ENCODE measurements at places on chromosomes 7 and 10.

GRCh38 chr10:72552857-72553256 is 73.0 kb downstream of the MICU1 start:
- DNase-seq = no peak

GRCh38 chr10:79230328-79230830 is 116.9 kb upstream of the PPIF start:
- peak; percentile 43 for DNase-seq

DNA sequence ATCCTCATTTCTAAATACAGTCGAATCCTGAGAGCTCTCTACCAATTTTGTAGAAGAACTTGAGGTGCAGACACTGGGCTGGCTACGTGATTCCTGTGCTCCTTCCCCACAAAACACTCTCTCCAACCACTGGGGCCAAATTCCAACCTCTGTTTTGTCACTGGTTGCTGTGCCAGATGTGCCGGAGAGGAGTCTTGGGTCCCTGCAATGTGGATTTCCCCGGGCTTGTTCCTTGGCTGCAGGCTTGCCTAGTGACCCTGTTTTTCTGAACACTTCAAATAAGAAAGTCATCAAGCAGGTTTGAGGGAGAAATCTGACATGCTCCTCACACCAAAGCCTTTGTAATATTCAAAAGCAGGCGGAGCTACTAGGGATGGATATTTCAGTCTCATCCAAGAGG is 44.4 kb upstream of the AGBL3 start:
- no peak for DNase-seq

- no peak for DNase-seq
Measured at GRCh38 chr10:119022846-119023552, 6.5 kb upstream of the NANOS1 start.

DNA sequence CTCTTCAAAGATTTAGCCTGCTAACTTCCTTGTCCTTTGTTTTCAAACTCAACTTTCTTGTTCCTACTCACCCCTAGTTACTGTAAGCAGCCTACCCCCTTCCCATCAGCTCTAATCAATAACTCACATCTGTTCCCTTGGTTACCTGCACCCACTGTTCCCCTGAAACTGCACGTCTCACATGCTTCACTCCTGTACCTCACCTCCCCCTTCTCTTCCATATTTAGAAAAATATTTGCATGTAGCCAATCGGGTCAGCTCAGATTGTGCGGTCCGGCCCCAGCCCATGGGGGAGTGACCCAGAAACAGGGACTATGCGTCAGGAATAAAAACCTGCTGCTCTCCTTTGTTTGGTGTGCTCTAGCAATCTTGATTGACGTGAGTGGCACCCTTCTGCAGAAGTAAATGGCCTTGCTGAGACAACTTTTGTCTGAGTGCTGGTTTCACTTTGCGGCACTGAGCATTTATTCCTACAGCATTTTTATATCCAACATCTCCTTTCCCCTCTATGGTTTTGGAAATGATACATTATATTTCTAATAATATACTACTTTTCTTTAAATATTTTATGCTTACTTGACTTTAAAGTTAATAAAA is 21.1 kb upstream of the FAM221A start:
- no peak for DNase-seq

GRCh38 chr10:72044417-72045041 is 43.8 kb downstream of the SPOCK2 start:
- no peak for DNase-seq

DNA sequence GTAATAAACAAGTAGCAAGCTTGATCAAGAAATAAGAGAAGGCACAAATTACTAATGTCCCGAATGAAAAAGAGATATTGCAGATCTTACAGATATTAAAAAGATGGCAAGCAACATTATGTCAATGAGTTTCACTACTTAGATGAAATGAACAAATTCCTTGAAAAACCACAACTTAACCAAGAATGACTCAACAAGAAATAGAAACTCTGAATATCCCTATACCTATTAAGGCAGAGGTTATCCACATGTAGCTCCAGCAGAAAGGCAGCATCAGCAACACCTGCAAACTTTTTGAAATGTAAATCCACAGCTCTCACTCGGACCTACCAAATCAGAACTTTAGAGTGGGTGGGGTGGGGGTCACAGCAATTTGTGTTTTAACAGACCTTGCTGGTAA is 33.6 kb downstream of the PDE1C start:
- no peak for DNase-seq

DNA sequence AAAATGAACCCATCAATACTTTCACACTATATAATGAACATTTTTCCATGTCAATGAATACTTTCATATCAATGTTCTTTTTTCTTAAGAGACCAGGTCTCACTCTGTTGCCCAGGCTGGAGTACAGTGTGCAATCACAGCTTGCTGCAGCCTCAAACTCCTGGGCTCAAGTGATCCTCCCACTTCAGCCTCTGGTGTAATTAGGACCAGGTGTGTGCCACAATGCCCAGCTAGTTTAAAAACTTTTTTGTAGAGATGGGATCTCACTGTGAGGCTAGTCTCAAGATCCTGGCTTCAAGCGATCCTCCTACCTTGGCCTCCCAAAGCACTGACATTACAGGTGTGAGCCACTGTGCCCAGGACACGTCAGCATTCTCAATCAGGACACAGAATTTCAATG is 85.2 kb downstream of the SH3PXD2A start:
- DNase-seq = no peak

- DNase-seq = no peak
Measured at GRCh38 chr7:41439515-41439879, 263.4 kb downstream of the INHBA start.

Measured in iPS DF 6.9 (cell line).